ENCODE measurements at places on chromosomes 3 and 15.

DNA sequence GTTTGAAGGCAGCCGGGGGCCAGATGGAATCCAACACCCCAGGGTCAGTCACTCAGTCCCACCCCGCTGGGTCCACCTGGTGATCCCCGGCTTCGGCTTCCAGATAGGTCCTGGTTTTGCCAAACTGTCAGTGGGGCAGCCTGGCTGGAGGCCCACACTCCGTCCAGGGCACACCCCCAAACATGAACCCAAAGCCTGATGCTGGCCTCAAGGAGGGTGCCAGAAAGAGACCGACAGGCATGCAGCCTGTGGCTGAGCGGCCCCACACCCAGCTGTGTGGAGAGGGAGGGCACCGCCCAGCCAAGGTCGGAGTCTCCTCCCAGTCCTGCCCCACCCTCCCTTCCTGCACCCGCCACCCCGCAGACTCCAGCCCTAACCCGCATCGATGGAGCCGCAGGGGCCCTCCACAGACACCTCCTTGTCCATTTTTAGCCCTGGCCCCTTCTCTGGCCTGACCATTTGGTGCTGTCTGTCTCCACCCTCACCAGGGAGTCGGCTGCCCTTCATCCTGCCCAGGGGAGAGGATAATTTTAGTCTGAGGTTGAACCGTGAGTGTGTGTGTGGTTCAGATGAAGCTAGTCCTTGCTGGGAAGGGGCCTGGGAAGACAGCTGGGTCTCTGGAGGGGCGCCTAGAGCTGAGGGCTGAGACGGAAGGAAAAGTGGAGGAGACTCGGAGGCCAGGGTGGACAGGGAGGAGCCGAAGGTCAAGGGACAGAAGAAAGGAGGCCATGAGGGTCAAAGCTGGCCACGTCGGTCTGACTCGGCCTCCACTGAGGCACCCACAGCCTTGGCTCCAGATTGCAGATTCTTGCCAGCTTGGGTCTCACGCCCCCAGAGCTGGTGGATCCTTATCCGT, 23.1 kb downstream of the TNK2 start:
- ATAC-seq: no peak

- no peak for ATAC-seq
Observed at GRCh38 chr15:66188464-66188863, 65.1 kb downstream of the MEGF11 start.

DNA sequence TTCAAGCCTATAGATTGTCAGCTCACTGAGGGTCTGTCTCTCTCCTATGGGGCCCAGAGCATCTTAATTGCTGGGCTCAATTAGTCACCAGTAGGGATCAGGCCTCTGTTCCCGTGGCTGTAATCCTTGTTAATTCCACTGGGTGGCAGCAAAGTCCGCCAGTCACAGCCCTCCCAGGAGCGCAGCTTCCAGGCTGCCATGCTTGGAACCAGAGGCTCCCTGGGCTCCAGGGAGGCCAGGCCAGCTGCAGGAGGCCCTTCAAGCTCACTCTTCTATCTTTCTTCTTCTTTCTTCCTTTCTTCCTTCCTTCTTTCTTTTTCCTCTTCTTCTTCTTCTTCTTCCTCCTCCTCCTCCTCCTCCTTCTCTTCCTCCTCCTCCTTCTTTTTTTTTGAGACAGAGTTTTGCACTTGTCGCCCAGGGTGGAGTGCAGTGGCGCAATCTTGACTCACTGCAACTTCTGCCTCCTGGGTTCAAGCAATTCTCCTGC, 14.4 kb downstream of the RNU5B-1 start:
- peak; percentile 98 for ATAC-seq

DNA sequence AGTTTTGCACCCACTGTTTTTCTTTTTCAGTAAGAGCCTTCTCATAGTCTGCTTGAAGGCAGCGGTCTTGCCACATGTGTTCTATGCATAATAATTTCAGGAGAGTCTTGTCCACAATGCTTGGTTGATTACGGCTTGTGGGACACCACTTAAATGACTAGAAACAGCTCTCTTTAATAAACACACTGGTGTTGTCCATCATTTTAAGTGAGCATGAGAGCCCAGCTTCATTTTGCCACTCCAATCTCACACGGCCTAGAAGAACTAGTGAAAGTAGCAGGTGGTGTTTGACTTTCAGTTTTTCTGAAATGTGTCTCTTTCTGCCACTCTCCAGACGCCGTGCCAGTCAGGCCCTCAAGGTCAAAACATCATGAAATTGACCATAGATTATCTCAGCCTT, 292.1 kb downstream of the LPP start:
- ATAC-seq: peak; percentile 43

DNA sequence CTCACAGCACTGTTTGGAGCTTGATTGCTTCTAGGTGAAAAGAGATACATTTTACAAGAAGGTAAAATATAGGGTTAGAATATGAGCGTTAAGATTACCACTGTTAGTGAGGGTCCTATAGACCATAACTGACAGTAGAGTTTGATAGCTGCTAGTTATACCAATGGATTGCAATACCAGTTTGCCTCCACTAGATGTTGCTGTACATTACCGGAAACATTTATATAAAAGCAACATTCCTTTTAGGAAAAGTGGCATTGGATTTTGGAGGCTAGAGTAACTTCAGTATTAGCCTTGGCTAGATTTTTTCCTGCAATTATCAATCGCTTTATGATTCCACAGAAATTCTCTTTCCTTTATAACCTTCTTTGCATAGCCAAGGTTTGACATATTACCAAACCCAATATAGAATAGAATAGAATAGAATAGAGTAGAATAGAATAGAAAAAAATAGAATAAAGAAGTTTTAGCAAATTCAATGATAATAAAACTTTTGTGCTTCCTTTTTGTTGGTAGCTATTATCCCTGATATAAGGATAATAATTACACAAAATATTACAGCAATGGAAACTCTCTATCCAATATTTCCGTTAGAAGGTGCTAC, 1093.6 kb upstream of the ALCAM start:
- ATAC-seq: no peak

- no peak for ATAC-seq
Observed at GRCh38 chr3:193922034-193922774, 213.7 kb upstream of the HES1 start.
